ENCODE measurements at places on chromosomes 16 and 17.

DNA sequence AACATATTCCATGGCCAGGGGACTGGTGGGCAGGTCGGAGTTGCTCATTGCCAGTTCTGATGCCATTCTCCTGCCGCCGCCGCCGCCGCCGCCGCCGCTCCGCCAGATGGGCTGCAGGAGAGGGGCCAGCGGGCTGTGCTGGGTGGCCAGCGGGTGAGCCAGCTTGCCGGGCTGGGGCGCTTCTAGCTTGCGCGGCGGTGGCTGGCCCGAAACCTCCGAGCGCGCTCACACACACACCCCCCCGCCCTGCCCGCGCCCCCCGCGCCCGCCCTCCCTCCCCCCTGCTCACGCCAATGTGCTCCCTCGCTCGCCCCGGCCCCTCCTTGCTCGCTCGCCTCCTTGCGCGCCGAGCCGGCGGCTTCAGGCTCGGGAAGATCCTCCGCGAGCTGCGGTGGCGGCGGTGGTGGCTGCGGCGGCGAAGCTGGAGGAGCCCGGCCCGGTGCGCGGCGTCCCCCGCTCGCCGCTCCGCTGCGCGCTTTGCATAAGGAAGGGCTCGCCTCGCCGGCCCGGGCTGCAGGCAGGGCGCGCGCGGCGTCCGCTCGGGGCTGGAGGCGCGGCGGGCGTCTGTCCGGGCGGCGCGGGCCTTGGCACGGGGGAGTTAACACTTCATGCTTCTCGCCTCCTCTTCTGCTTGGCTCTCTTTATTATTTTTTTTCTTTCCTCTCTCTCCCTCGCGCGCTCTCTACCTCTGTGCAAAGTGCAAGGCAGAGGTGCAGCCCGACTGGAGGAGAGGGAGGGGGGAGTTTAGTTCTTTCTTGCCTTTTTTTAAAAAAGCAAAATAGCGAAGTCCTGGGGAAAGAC is 500 bp downstream of the MAF start:
- DNase-seq = peak; percentile 19

- peak; percentile 67 for DNase-seq
These were observed 51.7 kb downstream of the GAN start for GRCh38 chr16:81366316-81366932.

- no peak for DNase-seq
These were observed 20.7 kb downstream of the SLC47A1 start for GRCh38 chr17:19554393-19554792.

GRCh38 chr16:72972878-72973571 is 74.9 kb downstream of the ZFHX3 start:
- DNase-seq = no peak

DNA sequence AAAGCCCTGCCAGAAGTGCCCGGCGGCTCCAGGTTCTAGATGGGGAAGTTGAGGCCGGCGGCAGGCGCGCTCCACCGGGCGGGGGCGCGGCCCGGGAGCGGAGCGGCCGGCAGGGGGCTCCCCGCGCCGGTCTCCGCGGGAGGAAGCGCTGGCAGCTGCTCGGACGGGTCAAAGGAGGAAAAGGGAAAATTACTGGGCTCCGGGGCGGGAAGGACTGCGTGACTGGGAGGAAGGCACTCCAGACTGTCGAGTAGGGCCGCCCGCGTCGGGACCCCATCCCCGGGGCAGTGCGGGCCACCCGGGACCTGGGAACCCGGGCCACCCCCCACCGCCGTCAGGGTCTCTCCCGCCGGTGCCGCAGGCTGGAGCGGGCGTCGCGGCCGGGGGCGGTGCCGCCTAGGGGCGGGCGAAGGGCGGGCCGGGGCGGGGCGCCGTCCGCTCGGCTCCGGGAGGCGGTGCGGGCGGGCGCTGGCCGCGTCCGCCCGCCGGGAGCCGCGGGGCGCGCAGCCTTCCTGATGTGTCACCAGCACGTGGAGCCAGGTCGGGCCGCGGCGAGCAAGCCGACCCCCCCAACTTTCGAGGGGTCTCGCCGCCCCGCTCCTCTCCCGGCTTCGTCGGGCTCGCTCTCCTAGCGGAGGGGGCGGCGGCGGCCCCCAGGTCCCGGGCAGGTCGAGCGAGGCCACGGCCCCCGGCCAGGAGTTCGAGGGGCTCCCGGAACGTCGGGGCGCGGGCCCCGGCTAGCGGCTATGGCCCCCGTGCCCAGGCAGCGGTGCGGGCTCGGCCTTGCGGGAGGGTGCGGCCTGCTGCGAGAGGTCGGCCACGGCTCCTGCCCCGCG is 167.5 kb downstream of the RAB11FIP4 start:
- DNase-seq = peak; percentile 91
